WTC11 (cell line): ENCODE measurements at places on chromosomes 3 and 15. TPM values are rescaled to one million over a fixed set of nuclear protein-coding genes. Genes with fewer than 3 reads are reported as not detected.

Gene FBN1
- total RNA-seq: 3.3 to 5.2 TPM (median 3.7 TPM) in 3 replicates

DNA sequence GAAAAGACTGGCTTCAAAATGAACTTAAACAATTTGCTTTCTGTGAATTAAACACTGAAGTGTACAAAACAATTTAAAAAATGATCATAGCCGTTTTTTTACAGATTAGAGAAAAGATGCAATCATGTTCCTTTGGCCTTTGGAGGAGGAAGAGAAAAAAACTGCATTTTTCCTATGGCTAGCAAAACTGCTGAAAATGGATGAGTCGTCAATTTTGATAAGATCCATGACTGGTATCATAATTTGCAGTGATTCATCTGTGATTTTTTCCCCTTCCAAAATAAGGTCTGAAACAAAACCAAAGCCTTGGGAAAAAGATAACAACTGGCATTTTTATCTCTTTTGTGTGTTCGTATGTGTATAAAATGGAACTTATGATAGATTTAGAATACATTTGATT lies 255.6 kb upstream of the SATB1 start:
- DNase-seq: no peak

GRCh38 chr3:126259411-126260391 lies 79.3 kb upstream of the ALDH1L1 start:
- DNase-seq: peak; percentile 73

- DNase-seq: no peak
These were observed 51.6 kb upstream of the CPOX start for GRCh38 chr3:98645039-98645438.

DNA sequence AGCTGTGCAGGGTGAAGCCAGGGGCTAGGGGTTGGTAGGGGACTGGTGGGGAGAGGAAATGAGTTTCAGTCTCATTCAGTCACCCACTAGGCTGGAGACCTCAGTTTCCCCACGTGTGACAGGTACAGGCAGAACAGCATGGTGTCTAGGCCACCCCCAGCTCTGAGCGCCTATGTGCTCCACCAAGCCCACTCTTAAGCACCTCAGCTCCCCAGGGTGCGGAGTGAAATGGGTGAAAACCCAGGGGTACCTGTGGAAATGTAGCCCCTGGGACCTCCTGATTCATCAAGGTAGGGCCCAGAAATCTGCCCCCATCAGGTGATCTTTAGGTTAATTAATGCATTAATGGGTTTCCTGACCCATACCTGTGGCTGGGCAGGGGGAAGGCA lies 3.7 kb downstream of the ATP2B2 start:
- no peak for DNase-seq
